Activated CD4-positive, alpha-beta T cell treated with anti-CD3 and anti-CD28 coated beads for 36 hours (primary cell): ENCODE measurements at places on chromosomes 5 and 9.
A peak's percentile ranks its signal among the peaks of the same experiment; 100 is the strongest.

DNA sequence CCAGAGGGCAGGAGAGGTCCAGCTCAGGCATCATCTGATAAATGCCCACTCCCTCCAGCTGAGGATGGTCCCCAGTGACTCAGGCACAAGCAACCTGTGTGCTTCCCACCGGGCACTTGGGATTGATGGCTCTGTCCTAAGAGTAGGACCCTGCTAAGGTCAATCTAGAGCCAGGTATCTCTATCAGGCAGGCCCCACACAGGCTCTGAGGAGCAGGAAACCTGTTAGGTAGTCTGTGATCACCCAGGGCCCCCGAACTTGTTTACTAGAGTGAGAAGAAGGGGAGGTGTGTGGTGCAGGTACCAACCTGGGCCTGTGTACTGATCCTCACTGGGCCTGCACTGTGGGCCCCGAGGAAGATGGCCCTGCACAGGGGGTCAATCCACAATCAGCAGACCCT lies 119.6 kb upstream of the FSTL4 start:
- H3K4me1 ChIP-seq = no peaks in the 10 kb centered on the region
- H3K27me3 ChIP-seq = peaks cover 2% of the 10 kb centered on the region
- H3K4me3 ChIP-seq = no peak overlapping the region
- H3K27ac ChIP-seq = no peak overlapping the region

DNA sequence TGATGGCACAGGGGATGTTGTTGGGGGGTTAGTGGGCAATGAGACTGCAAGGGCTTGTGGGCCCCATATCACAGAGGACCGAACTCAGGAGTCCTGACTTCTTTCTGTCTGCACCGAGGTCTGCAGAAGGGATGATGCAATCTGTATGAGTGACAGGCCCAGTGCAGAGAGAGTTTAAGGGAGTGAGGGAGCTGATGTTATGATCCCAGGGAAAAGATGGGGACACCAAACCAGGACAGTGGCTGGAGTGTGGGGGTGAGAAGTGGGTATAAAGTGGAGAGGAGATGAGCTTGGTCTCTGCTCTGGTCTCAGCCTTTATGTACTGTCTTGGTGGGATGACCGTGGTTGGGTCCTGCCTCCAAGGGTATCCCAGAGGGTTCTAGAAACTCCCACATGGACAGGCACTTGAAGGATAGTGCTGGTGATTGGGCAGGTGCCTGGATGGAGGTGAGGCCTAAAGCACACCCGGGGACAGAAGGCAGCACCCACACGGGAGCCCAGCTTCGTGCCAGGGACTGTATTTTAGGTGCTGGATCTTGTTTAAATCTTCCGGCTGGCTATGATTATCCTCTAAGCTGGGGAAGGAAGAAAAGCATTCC lies 21.9 kb downstream of the GSN start:
- H3K36me3 ChIP-seq = no peaks in the 10 kb centered on the region
- H3K27ac ChIP-seq = no peak overlapping the region
- no peak for DNase-seq
- no peak overlapping the region for H3K4me3 ChIP-seq
- peaks cover 24% of the 10 kb centered on the region for H3K4me1 ChIP-seq

GRCh38 chr5:91111473-91112238 lies 271.5 kb downstream of the ARRDC3 start:
- DNase-seq = no peak
- H3K27ac ChIP-seq = no peak overlapping the region
- H3K4me1 ChIP-seq = peaks cover 2% of the 10 kb centered on the region
- peaks cover 9% of the 10 kb centered on the region for H3K27me3 ChIP-seq
- H3K4me3 ChIP-seq = no peak overlapping the region

DNA sequence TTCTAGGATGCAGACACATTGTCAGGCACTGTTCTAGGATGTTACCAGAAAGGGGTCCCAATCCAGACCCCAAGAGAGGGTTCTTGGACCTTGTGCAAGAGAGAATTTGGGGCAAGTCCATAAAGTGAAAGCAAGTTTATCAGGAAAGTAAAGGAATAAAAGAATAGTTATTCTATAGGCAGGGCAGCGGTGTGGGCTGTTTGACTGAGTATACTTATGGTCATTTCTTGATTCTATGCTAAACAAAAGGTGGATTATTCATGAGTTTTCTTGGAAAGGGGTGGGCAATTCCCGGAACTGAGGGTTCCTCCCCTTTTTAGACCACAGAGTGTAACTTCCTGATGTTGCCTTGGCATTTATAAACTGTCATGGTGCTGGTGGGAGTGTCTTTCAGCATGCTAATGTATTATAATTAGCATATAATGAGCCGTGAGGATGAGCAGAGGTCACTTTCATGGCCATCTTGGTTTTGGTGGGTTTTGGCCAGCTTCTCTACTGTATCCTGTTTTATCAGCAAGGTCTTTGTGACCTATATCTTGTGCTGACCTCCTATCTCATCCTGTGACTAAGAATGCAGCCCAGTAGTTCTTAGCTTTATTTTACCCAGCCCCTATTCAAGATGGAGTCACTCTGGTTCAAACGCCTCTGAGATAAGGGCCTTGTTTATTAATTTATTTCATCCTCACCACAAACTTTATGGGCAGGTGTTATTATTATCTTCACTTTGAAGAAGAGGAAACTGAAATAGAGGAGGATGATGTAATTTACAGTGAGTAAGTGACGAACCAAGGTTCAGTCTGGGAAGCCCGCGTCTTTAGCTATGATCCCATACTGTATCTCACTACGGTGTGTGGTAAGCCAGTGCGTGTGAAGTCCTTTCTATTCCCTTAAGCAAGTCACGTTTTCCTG lies 186.0 kb upstream of the KLF4 start:
- no peak overlapping the region for H3K4me3 ChIP-seq
- peaks cover 3% of the 10 kb centered on the region for H3K27me3 ChIP-seq
- DNase-seq = no peak
- H3K27ac ChIP-seq = no peak overlapping the region

DNA sequence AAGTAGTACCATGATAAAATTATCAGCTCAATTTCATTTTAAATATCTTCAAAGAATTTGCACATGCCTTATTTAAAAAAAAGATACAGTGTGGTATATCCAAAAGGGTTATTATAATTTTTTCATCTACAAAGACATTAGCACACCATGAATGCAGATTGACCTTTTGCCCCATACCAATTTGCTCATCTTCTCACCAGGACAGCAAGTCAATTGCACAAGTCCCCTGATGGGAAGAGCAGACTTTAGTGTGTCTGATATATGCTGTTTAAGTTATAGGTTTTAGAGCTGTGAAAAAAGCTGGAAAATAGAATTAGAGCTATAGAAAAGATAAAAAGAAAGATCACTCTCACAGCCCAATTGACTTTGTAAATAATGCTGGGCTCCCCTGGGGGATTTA lies 325.8 kb upstream of the CDH6 start:
- H3K4me3 ChIP-seq = no peak overlapping the region
- H3K27ac ChIP-seq = no peak overlapping the region
- no peaks in the 10 kb centered on the region for H3K4me1 ChIP-seq
- no peak for DNase-seq

DNA sequence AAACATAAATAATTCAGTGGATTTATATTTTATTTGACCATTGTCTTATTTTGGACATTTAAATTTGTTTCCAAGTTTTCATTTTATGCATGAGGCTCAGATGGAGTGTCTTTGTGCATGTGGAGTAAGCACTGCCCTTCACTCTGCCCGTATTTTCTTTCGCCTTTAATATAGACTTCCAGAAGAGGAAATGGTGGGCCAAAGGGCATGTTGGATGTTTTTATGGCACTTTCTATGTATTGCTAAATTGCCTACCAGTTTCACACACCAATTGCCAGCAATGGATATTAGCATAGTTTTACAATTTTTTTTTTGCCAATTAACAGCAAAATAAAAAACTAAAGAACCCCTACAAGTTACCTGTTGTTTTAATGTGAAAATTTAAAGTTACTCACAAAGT lies 38.4 kb downstream of the ZSWIM6 start:
- no peak overlapping the region for H3K27ac ChIP-seq
- no peaks in the 10 kb centered on the region for H3K27me3 ChIP-seq
- no peak for DNase-seq
- peaks cover 3% of the 10 kb centered on the region for H3K36me3 ChIP-seq

DNA sequence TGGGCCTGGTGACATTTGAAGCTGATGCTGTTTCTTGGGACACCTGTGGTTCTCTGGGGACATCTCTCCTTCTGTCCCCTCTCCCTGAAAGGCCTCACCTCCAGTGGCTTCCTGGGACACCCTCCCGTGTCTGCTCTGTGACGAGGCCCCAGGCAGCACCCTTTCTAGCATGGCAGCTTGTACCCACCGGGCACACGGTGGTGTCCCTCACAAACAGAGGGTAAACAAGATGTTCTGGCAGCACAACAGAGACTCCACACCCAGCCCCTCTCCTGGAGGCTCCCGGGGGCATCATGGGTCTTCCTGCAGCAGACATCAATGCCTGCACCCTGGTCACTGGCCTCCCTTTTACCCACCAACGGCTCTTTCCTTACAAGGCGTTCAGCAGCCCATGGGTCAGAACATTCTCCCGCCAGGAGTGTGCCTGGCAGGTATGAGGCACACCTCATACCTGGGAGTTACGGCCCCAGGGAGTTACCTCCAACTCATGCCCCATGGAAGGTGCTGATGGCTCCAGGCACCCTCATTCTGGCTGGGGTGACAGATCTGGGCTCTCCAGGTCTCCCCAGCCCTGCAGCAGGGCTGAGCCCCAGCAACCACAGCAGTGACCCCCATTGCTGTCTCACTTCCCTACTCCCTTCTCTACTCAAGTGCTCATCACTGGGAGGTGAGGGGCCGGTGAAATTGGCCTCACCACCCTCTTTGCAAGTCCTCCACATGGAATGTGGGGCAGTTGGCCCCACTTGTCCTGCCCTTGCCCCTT lies 51.1 kb downstream of the BARX1 start:
- H3K27ac ChIP-seq = no peak overlapping the region
- H3K36me3 ChIP-seq = peaks cover 2% of the 10 kb centered on the region
- H3K4me3 ChIP-seq = no peak overlapping the region
- peaks cover 2% of the 10 kb centered on the region for H3K4me1 ChIP-seq

GRCh38 chr5:75365740-75366139 lies 28.7 kb downstream of the HMGCR start:
- DNase-seq = no peak
- no peaks in the 10 kb centered on the region for H3K27me3 ChIP-seq
- peaks cover 4% of the 10 kb centered on the region for H3K36me3 ChIP-seq
- no peak overlapping the region for H3K27ac ChIP-seq
- no peak overlapping the region for H3K4me3 ChIP-seq

DNA sequence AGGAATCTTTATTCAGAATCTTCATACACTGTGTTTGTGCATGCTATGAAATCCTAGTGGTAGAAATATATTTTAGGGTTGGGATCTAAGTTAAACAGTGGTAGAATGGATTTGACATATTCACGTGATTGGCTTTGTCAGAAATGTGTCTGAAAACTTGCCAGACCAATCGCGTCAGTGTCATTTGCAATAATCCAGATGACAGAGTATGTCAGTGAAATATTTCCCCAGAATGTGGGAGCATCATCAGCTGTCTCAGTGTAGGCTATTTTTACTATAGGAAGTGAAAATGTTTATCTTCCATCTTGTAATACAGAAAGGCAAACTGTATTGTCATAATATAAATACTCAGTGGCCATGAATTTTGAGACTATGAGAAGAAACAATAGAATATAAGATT lies 220.6 kb upstream of the EDIL3 start:
- no peak overlapping the region for H3K4me3 ChIP-seq
- no peak for DNase-seq
- no peaks in the 10 kb centered on the region for H3K4me1 ChIP-seq
- no peak overlapping the region for H3K27ac ChIP-seq

- H3K4me3 ChIP-seq = peak overlapping the region; percentile 52
- H3K27me3 ChIP-seq = no peaks in the 10 kb centered on the region
- DNase-seq = no peak
Measured at GRCh38 chr9:130020618-130021017, 22.4 kb downstream of the FNBP1 start.

DNA sequence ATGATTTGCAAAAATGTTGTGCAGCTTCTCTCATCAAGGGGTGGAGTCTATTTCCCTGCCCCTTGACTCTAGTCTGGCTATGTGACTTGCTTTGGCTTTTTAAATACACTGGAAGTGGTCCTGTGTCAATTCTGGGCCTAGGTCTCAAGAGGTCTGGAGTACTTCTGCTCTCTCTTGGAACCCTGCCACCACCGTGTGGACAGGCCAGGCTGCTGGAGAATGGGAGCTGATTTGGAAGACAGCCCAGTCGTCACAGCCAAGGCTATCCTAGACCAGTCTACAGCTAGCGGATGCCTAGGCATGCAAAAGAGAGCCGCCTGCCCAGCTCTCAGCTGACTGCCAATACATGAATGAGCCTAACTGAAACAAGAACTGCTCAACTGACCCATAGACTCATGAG lies 56.7 kb upstream of the CLINT1 start:
- DNase-seq = no peak
- no peak overlapping the region for H3K4me3 ChIP-seq
- H3K27me3 ChIP-seq = no peaks in the 10 kb centered on the region
- no peak overlapping the region for H3K27ac ChIP-seq

- H3K4me1 ChIP-seq = peaks cover 13% of the 10 kb centered on the region
- peaks cover 40% of the 10 kb centered on the region for H3K36me3 ChIP-seq
- H3K27me3 ChIP-seq = peaks cover 6% of the 10 kb centered on the region
- H3K27ac ChIP-seq = no peak overlapping the region
- H3K4me3 ChIP-seq = no peak overlapping the region
Measured at GRCh38 chr9:38395653-38396370, 3.3 kb downstream of the ALDH1B1 start.

DNA sequence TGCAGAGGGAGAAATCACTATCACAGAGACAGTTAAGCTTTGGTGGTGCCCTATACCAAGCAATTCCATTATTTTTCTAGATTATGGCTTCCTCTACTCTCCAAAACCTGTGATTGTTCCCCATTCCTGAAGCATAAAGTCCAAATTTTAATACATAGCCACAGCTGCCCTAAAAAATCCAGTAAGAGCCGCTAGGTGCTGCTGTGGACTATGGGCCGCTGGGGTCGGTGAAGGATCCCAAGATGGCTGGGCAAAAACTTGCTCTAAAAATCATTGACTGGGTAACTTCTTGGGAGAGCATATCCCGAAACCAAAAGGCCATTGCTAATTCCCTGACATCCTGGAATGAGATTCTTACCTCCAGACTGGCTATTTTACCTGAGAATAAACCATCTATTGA lies 245.3 kb downstream of the NFIB start:
- H3K4me3 ChIP-seq = no peak overlapping the region
- no peaks in the 10 kb centered on the region for H3K4me1 ChIP-seq
- no peaks in the 10 kb centered on the region for H3K27me3 ChIP-seq
- H3K36me3 ChIP-seq = no peaks in the 10 kb centered on the region
- no peak for DNase-seq
- no peak overlapping the region for H3K27ac ChIP-seq

DNA sequence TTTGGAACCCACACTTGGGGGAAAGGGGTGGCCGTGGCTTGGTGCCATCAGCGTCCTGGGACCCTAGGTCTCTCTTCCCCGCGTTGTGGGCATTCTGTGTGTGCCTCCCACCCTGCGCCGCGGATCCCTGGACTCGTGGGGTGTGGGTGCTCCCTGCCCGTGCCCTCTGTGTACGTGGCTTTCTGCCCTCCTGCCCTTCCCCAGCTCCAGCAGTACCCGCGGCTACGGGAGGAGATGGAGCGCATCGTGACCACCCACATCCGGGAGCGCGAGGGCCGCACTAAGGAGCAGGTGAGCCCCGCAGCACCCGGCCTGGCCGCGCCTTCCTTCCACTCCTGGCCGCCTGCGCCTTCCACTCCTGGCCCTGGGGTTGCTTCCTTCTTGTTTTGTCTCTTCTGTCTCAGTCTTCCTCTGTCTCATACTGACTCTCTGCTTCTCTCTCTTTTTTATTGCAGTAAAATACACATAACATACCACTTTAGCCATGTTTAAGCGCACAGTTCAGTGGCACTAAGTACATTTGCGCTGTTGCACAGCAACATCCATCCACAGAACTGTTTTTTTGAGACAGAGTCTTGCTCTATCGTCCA lies 30.7 kb downstream of the DNM1 start:
- no peak for DNase-seq
- no peaks in the 10 kb centered on the region for H3K4me1 ChIP-seq
- no peak overlapping the region for H3K4me3 ChIP-seq
- no peaks in the 10 kb centered on the region for H3K27me3 ChIP-seq
- no peak overlapping the region for H3K27ac ChIP-seq
- no peaks in the 10 kb centered on the region for H3K36me3 ChIP-seq
